NCI-H460 (cell line): ENCODE measurements at places on chromosomes 16 and 17. TPM values are rescaled to one million over a fixed set of nuclear protein-coding genes. Genes with fewer than 3 reads are reported as not detected.

TEKT5 gene
- total RNA-seq, result not detected in 2 replicates

SOST gene
- not detected in 2 replicates for total RNA-seq

MGAT5B gene
- 0.72 and 1.2 TPM in 2 replicates for total RNA-seq

MRPL28 gene
- total RNA-seq, result 100 and 116 TPM in 2 replicates

KRTAP4-3 gene
- total RNA-seq, result not detected in 2 replicates

EMP2 gene
- total RNA-seq, result 13.7 and 14.6 TPM in 2 replicates

SEPTIN1 gene
- total RNA-seq, result 0.26 TPM in 1 of 2 replicates, not detected in the other

KRT32 gene
- not detected in 2 replicates for total RNA-seq

SULT1A4 gene
- total RNA-seq, result 12.8 and 15.8 TPM in 2 replicates

CDH8 gene
- not detected in 2 replicates for total RNA-seq

KRTAP4-8 gene
- total RNA-seq, result not detected in 2 replicates

KCNH6 gene
- total RNA-seq, result not detected in 2 replicates

HOXB5 gene
- total RNA-seq, result 2.3 TPM in 2 replicates

CACNA1H gene
- total RNA-seq, result 3.9 and 4.2 TPM in 2 replicates

CTRB1 gene
- not detected in 2 replicates for total RNA-seq

APOH gene
- total RNA-seq, result not detected in 2 replicates

ZG16 gene
- not detected in 2 replicates for total RNA-seq

LPO gene
- total RNA-seq, result 0.07 TPM in 1 of 2 replicates, not detected in the other
